GM19239 (cell line): ENCODE measurements at places on chromosomes 16 and 17.

DNA sequence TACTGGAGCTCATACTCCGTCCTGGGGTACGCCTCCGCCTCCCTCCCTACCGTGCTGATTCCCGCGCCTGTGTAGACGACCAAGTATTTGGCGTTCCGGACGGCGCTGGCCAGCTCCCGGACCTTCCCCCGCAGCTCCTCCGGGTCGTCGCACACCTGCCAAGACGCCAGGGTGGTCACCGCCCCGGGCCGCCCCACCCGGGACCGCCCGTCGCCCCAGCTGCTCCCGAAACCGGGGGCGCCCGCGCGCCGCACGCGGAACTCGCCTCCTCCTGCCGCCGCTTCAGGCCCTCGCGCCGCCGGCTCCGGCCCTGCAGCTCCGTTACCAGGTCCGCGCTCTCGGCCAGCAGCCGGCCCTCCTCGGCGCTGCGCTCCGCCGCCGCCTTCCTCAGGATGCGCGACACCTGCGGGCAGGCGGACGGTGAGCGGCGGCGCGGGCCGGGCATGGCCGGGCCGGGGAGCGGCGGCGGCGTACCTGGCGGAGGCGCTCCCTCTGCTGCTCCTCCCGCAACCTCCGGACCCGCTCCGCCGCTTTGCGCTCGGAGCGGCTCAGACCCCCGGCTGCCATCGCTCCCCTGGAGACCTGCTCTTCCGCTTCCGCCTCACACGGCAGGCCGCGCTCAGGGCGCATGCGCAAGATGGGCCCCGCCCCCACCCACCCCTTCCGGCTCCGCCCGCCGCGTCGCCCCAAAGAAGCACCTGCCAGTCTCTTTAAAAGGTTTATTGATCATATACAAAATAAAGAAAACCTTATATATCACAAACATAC lies at the start of gene SIRT7:
Gene SIRT7, minus strand, starts transcription at position 612 of the 768 bp plus-strand sequence. Its CDS starts 45 bp downstream, at position 567.
- peak; percentile 100 for DNase-seq

- no peak for DNase-seq
Measured at GRCh38 chr16:82638095-82638798, 11.5 kb downstream of the CDH13 start.

- peak; percentile 82 for DNase-seq
Measured at GRCh38 chr17:28982131-28982793, 23.6 kb downstream of the SEZ6 start.

DNA sequence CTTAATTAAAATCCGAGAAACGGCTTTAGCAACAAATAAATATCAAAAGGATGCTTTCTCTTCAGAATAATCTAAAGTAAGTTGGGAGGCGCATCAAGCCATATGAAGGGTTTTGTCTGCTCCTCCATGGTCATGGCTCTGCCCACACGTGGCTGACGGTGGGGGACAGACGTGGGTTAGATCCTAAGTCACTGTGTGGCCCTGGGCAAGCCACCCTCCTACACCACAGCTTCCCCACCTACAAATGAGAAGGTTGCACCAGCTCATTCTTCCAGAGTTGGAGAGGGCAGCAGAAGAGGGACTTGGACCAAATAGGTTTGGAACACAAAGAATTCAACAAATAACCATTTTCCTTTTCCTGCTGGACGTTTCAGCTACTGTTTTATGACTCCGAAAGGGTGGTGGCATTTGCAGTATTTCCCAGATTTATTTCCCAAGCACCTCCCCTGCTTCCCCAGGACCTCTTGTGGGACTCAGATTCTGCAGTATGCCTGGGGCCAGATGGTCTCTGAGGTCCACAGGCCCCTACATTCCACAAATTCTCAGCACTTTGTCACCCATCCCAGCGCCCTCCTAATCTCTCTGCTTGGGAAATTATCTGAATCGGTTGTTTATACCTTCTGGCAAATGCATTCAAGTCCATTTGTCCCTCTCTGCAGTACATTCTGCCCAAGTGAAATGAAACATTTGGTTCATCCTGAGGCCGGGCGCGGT lies 17.8 kb downstream of the LRRC75A start:
- DNase-seq, result no peak

DNA sequence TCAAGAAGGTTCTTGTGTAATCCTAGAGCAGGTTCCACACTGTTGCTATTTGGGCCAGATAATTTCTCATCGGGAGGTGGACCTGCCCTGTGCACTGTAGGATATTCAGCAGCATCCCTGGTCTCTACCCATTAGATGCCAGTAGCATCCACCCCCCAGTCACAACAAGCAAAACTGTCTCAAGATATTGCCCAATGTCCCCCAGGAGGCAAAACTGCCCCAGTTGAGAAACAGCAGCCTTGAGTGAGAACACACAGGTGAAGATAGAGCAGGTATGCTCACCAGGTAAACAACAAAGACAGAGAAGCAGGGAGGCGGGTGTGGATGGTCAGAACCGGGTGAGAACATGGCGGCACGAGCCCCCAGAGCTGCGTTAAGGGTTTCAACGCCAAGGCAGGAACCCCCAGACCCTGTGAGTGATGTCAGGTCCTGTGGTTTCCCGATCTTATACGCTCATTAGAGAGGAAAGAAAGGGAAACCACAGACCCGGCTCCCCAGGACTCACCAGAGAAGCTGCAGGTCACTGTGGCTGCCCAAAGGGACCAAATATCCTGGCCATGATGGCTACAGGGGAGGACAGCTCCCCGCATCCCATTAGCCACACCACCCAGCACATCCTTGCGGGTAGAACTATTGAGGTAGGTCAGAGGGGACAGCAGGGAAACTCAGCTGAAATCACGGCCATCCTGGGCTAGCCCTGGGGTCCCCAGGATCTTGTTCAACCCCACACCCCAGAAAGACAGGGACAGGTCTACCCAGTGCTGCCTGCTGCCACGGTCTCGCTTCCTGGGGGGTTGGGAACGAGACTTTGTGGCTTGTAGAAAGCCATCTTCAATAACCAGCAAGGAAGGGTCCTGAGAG lies 21.2 kb downstream of the CDC42EP4 start:
- DNase-seq, result no peak

DNA sequence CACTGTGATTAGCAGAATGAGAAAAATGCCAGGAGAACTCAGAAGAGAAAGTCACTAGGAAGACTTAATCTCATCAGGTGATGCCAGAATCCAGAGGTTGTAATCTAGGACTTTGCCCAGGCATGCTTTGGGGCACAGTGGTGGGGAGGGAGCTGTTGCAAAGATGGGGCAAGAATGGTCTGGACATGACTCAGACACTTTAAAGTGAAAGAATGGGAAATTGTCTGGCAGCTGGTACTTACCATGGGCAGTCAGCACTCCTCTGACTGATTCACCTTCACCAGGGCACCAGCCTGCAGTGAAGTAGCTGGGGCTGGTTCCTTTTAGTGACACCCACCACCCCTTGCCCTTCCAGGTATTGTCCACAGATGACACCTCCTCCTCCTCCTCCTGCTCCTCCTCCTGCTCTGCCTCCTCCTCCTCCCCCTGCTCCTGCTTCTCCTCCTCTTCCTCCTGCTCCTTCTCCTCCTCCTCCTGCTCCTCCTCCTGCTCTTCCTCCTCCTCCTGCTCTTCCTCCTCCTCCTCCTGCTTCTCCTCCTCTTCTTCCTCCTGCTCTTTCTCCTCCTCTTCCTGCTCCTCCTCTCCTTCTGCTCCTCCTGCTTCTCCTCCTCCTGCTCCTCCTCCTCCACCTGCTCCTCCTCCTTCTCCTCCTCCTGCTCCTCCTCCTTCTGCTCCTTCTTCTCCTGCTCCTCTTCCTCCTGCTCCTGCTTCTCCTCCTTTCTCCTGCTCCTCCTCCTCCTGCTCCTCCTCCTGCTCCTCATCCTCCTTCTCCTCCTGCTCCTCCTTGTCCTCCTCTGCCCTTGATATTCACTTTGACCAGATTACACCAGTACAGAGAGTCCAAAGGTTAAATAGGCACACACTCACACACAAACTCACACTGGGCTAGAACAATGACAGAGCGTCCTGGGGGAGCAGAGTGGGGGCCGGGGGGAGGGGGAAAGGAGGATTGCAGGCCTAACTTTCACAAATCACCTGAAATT lies at the start of gene CHD9NB:
Gene CHD9NB, minus strand, starts transcription at position 379 of the 983 bp plus-strand sequence. CDS start 8,739 bp downstream, outside the sequence.
- no peak for DNase-seq

DNA sequence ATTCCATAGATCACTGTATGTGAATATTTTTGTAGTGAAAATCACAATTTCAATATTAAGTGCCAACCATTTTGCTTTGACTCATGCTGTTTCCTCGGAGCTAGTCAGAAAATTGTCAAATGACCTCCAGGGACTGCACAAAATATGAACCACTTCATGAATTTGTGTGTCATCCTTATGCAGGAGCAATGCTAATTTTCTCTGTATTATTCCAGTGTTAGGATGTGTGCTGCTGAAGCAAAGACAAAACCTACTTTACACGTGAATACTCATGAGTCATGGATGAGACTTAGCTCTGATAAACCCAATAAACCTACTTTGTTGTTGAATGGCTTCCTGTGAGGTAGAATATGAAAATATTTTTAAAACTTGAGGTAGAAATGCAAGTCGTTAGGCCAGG lies 65.2 kb downstream of the SHCBP1 start:
- no peak for DNase-seq

- no peak for DNase-seq
Measured at GRCh38 chr16:87974178-87974577, 22.9 kb downstream of the BANP start.
